ENCODE measurements at places on chromosomes 4 and X.
A peak's percentile ranks its signal among the peaks of the same experiment; 100 is the strongest.

- DNase-seq = no peak
These were observed 324.9 kb downstream of the NAF1 start for GRCh38 chr4:162841753-162842152.

DNA sequence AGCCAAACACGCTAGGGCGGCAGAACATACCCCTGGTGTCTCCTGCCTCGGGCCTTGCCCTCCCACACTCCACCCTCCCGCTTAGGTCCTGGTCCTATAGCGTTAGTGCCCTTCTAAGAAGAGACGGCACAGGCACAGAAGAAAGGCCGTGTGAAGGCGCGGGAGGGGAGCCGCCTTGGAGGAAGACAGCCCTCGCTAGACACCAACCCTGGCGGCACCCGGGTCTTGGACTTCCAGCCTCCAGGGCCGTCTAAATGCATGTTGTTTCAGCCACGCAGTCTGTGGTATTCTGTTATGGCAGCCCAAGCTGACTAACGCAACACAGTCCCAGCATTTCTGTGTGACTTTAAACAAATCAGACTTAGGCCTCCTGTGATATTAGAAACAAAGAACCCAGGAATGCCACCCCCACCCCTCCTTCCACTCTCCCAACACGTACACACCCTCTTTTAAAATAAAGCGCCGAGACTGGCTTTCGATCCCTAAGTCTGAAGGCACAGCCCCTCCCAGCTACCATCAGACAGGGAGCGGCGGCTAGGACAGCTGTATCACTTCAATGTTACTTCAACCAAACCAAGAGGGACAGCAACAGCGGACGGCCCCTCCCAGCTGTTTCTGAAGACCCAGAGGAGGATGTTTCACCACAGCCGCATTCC, 128.0 kb downstream of the AFAP1 start:
- no peak for DNase-seq

DNA sequence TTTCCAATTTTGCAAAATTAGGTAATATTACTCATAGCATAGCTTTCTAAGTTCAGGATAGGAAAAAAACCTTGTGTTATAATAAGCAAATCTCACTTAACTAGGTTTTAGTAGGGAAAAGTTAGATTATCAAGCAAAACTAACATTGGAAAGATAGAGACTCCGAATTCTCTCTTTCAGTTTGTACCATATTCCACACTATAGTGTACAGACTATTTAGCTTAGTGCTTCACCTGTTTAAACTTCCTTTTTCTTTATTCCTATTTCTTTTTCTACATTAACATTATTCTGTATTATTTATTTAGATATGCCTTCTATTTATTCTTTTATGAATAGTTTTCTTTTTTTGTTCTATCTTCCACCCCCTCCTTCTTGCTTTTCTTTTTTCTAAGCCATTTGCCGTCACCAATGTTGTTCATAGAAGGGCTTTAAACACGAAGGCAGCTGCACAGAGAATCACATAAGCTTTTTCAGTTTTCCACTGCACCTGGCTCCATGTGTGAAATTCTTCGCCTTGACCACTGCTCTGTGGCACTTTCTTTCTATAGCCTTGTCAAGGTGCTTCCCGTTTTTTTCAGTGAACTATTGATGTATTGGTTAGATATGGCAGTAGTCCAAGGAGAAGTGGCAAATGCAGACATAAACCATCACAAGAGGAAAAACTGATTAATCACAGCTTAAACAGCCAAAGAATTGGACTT, 8.5 kb downstream of the PCDH10 start:
- no peak for DNase-seq

- no peak for DNase-seq
These were observed 24.1 kb downstream of the ZCCHC12 start for GRCh38 chrX:118847676-118848075.

- DNase-seq = no peak
These were observed 287.2 kb downstream of the OPHN1 start for GRCh38 chrX:68146054-68146453.

- DNase-seq = no peak
These were observed 59.1 kb downstream of the SCFD2 start for GRCh38 chr4:53306729-53307128.

GRCh38 chr4:45442466-45442865, 681.4 kb downstream of the GABRG1 start:
- no peak for DNase-seq

GRCh38 chrX:11665168-11666111, at the start of gene ARHGAP6:
Gene ARHGAP6 (minus strand): TSS chrX:11665920. CDS start chrX:11664828, 1,092 bp downstream.
- no peak for DNase-seq

DNA sequence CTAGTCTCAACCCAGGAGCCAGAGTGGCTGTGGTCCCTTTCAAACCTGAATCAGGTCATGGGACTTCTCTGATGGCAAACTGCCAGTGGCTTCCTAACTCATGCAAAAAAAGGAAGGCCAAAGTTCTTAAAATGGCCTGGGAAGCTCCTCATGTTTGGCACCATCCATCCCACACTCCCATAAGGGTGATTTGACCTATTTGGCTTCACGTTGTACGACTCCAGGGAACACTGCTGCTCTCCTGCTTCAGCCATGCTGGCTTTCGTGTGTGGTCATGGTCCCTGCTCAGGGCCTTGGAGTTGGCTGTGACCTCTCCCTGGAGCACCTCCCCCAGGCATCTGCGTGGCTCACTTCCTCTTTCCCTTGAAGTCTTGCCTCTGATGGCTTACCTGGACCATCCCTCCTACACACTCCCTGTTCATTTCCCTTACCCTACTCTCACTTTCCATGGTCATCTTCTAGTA, 12.8 kb upstream of the TMSB4X start:
- no peak for DNase-seq

GRCh38 chr4:181991369-181992108, 251.7 kb upstream of the TENM3 start:
- DNase-seq = no peak

DNA sequence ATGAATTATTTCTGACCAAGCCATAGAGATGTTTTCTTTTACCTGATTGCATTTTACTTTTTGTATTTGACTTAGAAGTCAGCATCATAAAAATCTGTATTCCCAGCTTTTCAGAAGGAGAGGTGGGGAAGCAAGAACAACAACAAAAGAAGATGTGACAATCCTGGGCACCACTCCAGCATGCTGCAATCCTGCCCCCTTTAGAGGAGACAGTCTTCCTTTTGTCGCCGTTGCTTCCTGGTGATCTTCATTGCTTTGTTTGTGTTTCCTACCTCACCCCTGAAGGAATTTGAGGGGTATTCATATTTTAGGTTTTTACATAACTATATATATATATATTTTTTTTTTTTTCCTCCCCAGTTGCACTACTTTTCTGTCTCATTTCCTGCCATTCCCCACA, 3.7 kb downstream of the QRFPR start:
- no peak for DNase-seq

GRCh38 chr4:128649575-128650205, 159.8 kb upstream of the JADE1 start:
- DNase-seq = no peak

DNA sequence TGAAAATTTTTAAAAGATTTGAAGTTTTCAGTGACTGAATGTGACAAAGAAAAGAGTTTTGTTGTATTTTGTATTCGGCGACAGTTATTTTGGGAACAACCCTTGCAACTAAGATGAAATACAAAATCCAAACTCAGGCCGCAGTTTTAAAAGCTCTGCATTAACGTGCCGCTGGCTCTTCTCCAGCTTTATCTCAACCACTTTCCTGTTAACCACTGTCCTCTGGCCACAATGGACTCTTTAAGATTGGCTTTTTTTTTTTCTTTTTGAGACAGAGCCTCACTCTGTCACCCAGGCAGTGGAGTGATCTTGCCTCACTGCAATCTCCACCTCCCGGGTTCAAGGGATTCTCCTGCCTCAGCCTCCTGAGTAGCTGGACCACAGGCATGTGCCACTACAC, 22.1 kb upstream of the AMTN start:
- DNase-seq = no peak

DNA sequence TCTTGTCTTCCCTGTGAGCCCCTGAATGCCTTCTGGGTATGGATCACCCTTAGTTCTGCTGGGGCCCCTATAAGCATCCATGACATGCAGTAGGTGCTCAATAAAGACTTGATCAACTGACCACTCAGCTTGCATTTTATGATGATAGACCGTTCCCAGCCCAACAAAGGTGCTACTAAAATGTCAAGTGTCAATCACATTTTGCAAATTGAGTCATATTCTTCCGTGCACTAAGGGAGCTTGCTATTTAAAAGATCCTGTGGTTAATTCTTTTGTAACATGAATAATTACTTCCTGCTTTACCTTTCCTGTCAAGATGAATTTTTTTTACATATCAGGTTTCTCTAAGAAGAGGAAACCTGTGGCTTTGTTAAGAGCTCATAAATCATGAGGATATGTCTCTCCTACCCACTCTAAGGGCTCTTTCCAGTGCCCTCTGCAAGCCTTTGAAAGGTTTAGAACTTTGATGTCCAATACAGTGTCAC, 47.6 kb downstream of the SH3KBP1 start:
- no peak for DNase-seq

DNA sequence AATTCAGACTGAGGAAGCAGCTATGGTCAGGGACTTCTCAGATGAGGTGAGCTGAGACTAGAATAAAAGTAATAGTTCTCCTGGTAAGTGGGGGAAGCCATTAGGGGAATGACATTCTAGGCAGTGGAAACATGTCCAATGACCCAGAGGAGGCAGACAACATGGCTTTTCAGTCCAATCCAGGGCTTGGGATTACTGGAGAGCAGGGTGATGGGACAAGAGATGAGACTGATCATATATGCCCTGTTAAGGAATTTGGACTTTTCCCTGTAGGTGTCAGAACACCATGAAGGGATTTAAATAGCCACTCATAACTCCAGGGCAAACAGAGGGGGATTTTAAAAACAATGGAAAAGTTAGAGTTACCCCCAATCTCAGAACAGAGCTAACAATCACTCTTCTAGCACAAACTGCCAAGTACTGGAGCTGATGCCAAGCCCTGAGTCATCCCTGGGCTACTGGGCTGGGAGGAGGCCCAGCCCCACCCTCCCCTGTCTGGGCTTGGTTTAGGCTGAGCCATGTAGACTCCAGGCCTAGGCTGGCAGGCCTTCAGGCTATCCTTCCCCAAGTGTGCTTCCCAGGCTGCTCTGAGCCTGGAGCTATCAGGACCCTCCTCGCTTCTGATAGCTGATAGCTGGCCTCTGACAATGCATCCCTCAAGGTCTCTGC, 22.7 kb upstream of the MSN start:
- peak; percentile 13 for DNase-seq

DNA sequence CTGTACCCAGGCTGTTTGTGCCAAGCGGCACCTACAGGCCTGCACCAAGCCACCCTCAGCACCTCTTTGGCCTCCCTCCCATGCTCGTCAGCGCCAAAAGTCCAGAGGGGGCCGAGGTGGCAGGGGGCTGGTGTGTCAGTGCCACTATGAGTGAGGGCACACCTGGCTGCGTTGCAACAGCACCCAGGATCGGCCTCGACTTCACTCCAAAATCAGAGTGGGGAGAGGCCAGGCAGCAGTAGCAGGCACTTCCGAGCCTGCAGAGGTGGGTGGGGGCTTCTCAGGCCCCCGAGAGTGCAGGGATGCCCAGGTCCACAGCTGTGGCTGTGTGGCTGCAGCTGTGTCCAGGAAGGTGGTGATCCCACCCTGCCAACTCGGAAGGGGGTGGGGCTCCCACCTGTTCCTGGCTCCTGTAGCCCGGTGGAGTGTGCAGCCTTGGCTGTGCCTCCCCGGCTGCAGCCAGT, 58.5 kb downstream of the PPA2 start:
- DNase-seq = no peak

GRCh38 chr4:6115342-6115741, 85.0 kb downstream of the JAKMIP1 start:
- no peak for DNase-seq

DNA sequence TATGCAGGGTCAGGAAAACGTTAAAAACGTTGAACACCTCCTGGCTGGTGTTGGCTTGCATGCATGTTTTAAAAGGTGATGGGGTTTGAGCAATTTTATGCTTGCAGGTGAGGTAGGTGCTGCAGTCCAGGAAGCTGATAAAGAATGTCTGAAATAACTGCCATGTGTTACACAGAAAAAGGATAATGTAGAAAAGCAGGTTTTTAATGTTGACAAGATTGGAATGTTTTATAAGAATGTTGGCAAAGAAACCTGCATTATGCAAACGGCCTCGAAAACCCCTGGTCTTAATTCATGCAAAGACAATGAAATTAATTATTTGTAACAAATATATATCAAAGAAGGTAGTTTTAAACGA, 723.7 kb upstream of the AGA start:
- DNase-seq = no peak

- no peak for DNase-seq
These were observed 2637.0 kb downstream of the PCDH7 start for GRCh38 chr4:33357121-33357520.

GRCh38 chrX:101287402-101287801, 3.7 kb downstream of the TAF7L start:
- no peak for DNase-seq

Measured in activated naive CD4-positive, alpha-beta T cell treated with anti-CD3 and anti-CD28 coated beads, Interleukin-2, amount 50 U/mL, for 16 hours (primary cell).